ENCODE measurements at places on chromosomes 2 and 18.

- no peak for DNase-seq
These were observed 1.1 kb downstream of the AFTPH start for GRCh38 chr2:64525317-64525613.

DNA sequence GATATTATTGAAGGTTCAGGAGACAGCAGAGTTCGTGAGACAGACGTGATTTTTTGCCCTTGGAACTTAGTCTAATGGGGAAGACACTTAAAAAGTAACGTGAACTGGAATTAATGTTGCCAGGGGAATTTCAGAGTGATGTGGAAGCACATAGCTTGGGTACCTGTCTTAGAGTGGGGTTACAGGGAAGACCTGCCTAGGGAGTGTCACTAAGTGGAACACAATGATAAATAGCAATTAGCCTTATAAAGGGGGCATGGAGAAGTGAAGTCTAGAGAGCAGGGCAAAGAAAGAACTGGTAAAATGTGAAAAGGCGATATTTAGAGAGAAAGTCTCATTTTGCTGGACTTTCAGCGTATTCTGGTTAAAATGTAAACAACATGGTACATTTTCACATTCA, 306.0 kb upstream of the TCF4 start:
- no peak for DNase-seq

DNA sequence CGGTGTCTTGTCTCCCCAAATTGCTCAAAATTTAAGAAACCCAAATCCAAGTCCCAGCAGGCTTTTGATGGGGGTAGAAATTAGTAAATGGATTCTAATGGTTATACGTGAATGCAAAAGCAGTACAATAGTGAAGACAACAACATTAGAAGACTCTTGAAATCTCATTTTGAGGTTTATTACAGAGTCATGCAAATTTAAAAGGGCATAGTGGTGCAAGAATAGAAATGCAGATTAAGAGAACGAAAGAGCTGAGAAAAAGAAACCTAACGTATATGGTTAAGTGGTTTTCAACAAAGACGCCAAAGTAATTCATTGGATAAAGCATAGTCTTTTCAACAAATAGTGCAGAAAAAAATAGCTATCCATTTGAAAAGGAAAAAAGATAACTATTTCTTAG, 33.2 kb upstream of the CXXC1 start:
- DNase-seq, result no peak

GRCh38 chr2:33013684-33014110, 66.9 kb downstream of the LTBP1 start:
- DNase-seq, result no peak

GRCh38 chr2:26735883-26736588, 28.0 kb upstream of the SLC35F6 start:
- no peak for DNase-seq

DNA sequence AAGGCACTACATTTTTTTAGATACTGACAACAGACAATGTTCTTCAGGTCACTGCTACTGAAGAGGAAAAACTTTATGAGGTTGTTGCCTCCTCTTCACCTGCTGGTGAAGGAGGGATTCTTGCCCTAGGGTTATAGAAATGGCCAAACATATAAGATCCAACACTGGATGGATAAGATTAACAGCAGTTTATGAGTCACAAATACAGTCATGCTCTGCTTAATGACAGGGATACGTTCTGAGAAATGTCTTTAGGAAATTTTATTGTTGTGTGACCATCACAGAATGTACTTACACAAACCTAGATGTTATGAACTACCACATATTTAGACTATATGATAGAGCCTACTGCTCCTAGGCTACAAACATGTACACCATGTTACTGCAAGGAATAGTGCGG, 57.4 kb upstream of the AMMECR1L start:
- no peak for DNase-seq

- DNase-seq, result no peak
These were observed 144.1 kb upstream of the NCKAP5 start for GRCh38 chr2:133712369-133712768.

DNA sequence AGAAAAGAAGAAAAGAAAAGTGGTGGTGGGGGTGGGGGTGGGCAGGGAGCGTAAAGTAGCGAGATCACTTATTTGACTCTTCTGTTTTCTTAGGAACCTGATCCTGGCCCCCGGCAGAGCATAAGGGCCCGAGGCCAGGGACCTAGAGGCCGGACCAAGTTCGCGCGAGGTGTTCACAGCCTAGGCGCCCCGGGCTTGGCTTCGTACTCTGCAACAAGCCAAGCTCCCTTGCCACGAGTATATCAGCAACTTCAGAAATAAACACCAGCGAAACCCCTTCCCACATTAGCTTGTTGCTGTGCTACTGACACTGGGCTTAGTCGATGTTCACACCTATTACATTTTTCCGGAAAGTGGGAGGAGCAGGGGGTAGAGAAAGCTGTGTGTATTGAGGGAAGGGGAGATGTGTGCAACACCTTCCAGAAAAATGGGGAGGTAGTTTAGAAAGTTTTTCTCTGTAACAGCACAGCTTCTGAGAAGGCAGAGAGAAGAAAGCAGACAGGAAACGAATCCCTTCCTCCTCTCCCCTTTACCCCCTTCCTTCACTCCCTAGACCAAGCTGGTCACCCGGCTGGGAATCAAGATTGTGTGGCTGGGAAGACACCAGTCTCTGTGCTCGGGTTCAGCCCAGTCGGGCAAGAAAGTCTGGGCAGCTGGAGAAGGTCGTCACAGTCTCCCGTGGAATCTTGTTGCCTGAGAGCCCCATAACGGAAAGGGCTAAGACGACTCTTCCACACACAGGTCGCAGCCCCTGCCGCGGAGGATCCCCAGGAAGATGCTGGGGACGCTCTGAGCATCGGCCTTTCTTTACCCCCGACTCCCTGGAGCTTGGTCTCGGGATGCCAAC, 12.0 kb upstream of the SATB2 start:
- no peak for DNase-seq

- no peak for DNase-seq
These were observed 110.4 kb downstream of the CTIF start for GRCh38 chr18:48649231-48649630.

GRCh38 chr2:101479328-101479727, 4.4 kb upstream of the RFX8 start:
- DNase-seq, result no peak

Measured in glutamatergic neuron (in vitro differentiated cells).